ENCODE measurements at places on chromosomes 3 and 15. TPM values are rescaled to one million over a fixed set of nuclear protein-coding genes. Genes with fewer than 3 reads are reported as not detected.

DNA sequence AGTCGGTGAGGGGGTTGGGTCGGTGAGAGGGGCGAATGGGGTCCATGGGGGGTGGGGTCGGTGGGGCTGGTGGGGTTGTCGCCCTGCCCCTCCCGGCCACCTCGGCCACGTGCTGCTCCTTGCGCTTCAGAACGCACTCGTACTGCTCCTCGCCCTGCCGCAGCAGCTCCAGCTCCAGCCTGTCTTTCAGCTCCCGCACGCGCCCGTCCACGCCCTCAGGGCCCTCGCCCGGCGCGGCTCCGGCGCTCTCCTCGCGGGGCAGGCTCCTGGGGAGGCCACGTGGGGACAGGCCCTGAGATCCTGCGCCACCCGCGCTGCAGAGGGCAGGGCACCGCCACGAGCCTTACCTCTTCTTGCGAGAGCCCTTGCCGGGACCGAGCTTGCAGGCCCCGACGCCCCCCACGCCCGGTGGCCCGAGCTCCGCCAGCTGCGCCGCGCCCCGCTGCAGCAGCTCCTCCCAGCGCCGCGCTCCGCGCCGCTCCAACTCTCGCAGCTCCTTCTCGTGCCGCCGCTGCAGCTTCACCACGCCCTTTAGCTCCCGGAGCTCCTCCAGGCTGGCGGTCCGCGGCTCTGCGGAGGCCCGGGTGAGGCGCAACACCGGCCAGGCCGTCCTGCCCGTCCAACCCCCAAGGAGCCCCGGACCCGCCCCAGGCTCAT, 8.2 kb upstream of the ANKRD63 start:
- no peak for DNase-seq

- no peak for DNase-seq
Measured at GRCh38 chr15:58307313-58307961, 124.4 kb upstream of the LIPC start.

DNA sequence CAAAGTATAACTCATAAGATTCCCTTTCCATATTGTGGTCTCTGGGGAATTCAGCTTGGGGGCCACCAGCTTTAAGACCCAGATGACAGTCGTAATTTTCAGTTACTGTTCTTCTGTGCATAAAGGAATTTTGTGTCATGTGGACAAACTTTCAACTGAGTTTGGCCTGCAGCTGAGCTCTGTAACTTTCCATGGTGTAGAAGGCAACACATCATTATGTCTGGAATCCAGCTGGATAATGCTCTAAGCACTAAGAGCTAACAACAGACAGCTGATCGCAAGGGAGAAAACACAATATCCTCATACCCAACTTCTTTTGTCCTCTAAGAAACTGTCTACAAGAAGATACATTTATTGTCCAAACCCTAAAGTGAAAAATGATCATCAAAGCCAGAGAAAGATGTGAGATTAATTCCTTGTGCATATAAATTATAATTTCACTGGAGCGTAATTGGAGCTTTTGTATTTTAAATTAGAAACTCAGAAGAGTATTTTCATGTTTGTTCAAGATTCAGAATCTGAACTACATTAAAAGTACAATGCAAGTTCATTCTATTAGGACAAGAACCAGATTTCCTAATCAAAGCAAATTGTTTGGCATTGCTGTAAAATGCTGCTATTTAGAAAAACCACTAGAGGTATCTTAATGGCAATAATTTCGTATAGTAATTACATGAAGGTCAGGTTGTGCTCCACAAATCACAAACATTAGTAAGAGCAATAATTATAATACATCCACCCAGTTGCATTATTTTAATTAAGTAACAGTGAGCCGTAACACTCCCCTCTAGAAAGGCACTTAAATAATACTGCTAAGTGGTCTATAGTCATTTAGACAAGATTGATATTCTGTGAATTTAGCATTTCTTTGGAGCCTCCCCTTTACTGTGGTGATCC, 218.8 kb downstream of the ATP8B4 start:
- no peak for DNase-seq

DNA sequence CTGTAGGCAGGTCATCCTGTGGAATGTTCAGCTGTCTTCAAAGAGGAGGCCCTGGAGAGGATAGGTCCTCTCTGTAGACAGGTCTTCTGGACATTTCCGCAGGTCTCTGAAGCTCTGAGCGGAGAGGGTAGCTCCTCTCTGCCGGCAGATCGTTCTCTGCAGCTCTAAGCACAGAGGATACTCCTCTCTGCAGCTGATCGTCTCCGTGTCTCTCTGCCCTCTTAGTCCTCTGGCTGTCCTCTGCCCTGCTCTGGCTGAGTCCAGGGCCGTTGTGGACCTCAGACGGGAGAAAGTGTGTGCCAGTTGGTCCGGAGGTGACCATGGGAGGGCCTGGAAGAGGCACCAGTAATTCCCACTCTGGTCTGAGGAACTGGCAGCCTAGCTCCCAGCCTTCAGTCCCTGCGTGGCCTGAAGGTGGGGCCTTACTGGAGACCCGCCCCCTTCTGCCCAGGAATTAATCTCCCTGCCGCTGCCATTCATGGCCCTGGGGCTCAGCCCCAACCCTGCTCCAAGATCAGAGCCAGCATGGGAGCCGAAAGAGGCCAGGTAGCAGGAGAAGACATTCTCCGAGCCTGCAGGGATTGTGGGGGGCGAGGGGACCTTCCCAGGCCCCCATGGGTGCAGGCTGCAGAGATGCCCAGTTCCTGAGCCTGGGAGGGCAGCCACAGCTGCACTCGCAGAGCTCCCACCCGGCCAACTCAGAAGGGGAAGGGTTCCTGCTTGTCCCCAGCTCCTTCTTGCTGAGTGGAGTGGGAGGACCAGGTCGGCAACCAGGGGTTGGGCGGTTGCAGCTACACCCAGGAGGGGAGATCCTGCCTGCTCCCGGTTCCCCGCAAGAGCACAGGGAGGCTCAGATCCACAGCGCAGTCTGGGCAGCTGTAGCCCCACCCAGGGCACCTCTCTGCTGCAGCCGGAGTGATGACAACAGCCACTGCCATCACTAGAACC, 488.7 kb downstream of the RSL24D1 start:
- no peak for DNase-seq

The FANCD2 gene
- 0.48 TPM for total RNA-seq

DNA sequence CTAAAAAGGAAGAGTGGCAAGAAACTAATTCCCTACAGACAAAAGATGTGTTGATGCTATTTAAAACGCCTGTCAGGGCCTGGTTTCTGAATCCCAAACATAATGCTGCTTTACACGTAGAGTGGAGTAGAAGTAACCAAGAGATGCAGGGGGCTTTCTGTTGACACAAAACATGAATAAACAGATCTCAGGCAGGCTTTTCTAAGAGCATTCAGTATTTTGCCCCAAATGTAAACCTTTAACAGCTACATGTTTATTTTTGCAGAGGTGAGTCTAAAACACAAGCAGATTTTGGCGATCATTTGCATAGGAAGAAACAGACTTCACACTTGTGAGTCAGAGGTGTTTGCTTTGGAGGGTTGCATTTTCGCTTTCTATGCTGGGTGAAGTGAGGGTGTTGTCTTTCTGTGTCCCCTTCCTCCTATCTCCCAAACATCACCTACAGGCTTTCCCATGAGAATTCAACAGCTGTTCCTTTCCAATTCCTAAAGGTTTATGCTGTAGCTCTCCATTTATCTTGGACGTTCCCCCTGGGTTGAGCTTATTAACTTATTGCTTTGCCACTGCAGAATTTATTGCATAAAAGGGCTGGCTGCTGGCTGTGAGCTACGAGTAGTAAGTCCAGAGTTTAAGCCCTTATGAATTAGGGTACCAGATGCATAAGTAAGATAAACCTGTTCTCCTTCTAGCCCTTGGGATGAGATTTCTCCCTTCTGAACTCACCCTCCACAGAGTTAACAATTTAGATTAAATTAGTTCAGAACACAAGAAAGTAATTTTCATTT, 156.7 kb downstream of the DIPK2A start:
- DNase-seq = no peak

GRCh38 chr15:70720228-70721016, 42.9 kb downstream of the UACA start:
- no peak for DNase-seq

DNA sequence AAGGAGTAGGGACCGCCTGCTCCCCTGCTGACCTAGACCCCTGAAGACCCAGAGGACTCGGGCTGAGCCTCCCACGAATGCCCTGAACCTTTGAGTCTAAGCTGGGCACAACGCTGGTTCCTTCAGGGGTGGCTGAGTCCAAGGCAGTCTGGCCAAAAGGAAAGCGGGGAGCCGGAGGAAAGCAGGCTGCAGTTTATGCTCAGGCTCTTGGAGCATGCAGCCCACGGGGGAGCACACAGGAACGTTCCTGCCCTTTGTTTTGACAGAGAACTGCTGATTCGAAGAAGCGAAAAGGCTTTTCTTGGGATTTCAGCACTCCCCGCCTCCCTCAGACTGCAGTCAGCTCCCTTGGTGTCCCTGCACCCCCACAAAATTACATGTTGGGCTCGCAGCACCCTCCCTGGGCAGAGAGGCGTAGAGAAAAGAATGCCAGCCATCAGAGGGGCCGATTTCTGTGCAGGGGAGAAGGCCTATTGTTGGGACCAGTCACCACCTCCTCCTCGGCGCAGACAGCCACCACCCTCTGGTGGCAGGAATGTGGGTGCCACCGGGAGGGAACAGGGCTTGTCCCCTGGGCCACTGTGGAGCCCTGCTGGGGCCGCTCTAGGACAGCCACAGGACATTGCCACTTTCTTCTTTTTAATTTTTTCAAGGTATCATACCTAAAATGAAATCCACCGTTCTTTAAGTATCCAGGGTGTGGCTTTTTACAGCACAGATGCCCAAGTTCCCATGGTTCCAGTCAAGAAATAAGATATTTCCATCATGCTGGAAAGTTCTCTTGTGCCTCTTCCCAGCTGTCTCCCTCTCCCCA, 72.2 kb downstream of the SMAD6 start:
- DNase-seq = peak; percentile 92

DNA sequence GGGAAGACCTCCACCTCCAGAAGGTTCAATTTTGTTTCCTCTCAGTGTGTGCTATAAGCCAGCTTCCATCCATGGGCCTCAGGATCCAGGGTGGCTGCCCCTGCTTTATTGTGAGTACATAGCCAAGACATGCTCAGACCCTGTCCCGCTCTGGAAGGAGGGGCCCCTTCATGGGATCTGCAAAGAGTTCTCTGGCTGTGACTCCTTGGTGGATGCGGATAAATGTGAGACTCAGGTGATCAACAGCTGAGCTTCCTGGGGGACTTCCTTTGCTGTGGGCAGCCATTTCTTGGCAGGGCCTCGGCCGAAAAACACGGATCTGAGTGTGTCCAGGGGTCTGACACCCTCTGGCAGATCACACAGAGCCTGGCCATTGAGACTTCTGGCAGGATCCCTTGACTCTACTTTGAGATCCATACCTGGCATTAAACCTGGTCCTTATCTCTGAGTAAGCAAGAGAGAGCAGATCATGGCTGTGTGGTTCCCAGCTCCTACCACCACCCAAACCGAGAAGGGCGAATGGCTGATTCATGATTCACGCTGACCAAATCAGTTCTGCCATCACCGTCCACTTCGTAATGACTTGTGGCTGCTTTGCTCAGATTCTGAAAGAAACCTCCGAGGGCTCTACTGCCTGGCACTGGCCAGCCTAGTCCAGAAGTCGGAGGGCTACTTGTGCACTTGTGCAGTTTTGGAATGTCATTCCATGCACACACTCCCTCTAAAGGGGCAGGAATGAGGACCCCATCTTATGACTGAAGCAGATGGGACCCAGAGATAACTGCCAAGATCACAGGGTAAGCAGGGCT, 68.1 kb downstream of the SENP2 start:
- no peak for DNase-seq

- no peak for DNase-seq
Measured at GRCh38 chr15:27222479-27222878, 251.5 kb downstream of the GABRG3 start.

The SCN11A gene
- 0.05 TPM for total RNA-seq

GRCh38 chr15:71272932-71273331, 157.7 kb downstream of the THSD4 start:
- no peak for DNase-seq

DNA sequence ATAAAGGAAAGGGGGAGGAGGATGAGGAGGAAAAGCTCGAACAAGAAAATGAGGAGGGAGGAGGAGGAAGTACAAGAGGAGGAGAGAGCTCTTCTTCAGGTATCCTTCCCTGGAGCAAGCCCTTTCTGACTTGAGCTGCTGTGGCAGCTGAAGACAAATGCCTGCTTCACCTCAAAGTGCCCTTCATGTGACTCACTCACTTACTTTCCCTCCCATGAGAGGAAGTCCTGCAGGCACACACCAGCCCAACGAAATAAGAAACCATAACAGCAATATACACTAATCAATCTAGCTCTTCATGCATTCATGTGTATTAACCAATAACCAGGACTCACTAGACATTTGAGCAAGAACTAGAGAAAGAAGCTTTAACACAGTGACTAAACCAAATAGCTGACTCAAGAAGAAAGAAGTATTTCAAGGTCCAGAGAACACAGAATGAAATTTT, 251.9 kb downstream of the IGSF11 start:
- no peak for DNase-seq

The DPPA4 gene
- total RNA-seq = not detected

DNA sequence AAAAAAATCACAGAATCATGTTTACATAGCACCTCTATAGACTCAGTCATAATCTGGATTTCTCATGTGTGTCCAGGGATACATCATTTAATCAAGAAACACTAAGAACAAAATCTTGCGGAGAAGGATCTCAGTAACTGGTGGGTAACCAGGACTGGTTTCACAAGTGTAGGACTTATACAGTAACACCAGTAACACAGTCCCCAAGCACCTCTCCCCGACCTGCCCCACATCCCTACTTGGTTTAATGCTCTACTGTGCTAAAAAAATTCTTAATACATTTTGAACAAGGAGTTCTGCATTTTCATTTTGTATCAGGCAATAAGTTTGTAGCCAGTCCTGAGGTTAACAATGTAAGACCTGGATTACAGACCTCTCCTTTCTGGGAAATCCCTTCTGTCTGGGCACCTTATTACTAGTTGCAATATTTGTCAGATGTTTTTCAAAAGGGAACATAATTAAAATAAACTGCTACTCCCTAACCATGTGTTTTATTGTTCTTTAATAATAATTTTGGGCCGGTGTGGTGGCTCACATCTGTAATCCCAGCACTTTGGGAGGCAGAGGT, 57.6 kb upstream of the BBX start:
- no peak for DNase-seq

DNA sequence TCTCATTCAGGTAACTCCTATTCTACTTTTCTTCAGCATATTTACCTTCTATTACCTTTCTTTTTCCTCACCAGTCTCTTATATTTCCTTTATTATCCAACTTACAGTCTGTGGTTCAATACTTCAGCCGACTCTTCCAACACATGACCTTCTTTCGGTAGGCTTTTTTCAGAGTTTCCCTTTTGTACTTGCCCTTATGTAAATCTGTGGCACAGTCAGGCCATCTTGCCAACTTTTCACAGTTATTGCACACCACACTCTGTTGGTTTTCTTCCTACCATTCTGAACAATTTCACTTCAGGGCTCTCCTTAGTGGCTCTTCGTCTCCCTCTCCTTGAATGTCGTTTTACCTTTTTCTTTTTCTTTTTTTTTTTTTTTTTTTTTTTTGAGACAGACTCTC, 427.8 kb downstream of the LPP start:
- no peak for DNase-seq

The DUOXA2 gene
- not detected for total RNA-seq

DNA sequence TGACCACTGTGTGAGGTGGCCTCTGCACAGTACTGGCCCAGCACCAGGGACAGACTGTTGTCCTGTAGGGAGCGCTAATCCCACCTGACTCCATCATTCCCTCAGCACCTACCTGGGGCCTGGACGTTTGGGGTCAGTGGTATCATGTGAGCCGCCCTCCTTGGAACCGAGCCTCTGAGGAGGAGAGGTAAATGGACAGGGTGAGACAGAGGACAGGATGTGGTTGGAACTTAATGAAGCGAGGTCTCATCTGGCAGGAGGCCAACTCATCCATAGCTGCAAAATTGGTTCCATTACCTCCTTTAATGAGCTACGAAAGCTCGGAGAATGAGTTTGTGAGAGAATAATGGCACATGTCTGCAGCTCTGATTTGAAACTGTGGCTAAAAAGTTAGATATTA, 13.9 kb downstream of the MAPKAPK3 start:
- no peak for DNase-seq

Measured in cardiac septum (tissue), 1 donor.